ENCODE measurements at places on chromosomes 12 and 14.

- DNase-seq, result no peak
These were observed 637.0 kb upstream of the TBX3 start for GRCh38 chr12:115320967-115321366.

DNA sequence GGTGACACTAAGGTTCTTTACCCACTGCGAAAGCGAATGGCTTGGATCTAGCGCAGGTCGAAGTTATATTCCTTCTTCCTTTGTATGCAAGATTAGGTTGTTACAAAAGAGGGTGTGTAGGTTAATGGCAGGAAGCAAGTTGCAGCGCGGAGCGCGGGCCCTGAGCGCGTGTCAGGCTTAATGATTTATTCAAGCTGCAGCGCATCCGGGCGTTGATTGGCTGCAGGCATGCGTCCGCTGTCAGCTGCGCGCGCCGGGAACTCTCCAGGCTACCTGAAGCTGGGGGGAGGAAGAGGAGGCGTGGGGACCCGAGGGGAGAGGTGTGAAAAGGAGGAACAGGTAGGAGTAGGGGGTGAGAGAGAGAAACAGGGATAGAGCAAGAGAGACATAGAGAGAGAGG, 7.4 kb downstream of the ASCL1 start:
- no peak for DNase-seq

GRCh38 chr14:102215576-102216250, 76.0 kb downstream of the WDR20 start:
- no peak for DNase-seq

DNA sequence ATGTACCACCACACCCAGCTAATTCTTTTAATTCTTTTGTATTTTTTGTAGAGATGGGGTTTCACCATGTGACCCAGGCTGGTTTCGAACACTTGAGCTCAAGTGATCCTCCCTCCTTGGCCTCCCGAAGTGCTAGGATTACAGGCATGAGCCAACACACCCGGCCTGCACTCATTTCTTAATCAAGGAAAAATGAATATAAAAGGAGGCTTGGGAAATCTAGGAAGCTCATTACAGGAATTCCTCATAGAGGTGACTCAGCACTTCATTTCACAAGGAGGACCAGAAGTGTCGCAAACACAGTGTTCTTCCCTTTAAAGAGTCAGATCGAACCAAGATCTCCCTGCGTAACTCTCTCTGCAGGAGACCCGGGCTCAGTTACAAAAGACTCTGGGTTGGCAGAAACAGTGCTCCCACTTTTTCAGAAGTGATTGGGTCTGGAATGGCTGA, 30.3 kb downstream of the NFKBIA start:
- no peak for DNase-seq

GRCh38 chr12:88805692-88806091, 225.4 kb upstream of the KITLG start:
- DNase-seq, result no peak

- DNase-seq, result no peak
These were observed 1082.4 kb downstream of the TMTC2 start for GRCh38 chr12:83769151-83769550.

DNA sequence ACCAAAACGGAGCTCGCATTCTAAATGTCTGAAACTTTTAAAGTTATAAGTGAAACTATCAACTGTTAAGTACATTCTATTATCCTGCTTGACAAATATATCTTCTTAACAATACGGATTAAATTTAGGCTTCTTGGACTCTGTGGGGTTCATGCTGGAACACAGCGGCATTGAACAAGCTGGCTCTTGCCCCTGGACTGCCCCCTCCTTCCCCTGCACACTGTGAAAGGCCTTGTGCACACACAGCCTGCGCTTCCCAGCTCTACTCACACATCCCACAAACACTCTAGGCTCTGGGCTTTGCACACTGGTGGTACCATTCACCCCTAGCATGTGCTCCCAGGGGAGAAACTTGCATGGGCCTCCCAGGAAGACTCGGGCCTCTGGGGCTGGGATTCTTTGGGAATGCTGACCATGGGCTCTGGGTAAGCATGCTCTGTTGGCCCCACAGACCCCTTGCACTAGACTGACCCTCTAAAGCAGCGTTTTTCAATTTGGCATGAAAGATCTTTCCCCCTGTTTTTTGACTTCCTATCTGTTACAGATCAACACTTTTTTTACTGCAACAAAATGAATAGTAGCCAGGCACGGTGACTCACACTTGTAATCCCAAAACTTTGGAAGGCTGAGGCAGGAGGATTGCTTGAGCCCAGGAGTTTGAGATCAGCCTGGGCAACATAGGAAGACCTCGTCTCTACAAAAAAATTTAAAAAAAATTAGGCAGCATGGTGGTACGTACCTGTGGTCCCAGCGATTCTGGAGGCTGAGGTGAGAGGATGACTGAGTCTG, 96.2 kb upstream of the CPM start:
- DNase-seq, result no peak

GRCh38 chr12:65808580-65808979, 15.7 kb upstream of the HMGA2 start:
- DNase-seq, result no peak

- no peak for DNase-seq
These were observed 138.6 kb upstream of the VRK1 start for GRCh38 chr14:96658611-96659010.

DNA sequence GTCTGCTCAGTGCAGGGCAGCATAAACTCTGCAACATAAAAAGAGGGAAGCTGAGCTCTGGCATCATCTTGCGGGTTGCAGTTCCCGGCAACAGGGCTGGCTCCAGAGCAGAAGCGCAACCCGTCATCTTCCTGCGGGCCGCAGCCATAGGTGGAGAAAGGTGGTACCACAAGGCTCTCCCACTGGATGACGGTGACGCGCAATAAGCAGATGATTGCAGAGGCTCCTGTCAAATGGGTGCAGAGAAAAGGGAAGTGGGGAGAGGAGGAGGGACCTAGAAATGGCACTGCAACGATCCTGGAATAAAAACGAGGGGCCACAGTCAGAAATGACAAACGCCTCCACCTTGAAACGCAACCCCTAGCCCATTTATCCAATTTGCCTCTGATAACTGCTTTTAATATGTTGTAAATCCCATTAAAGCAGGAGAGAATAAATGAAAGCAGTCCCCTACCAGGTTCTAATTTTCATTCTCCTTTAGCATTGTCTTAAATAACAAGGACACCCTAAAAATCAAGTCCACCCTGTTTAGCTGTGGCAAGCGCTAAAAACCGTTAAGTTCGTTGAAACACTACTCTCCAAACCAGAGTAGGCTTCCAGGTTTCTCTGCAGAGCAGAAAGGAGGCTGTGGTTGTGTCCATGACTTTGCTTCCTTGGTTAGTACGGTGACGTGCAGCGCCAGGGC, 30.9 kb upstream of the TUBA1C start:
- DNase-seq, result no peak

- DNase-seq, result no peak
These were observed 12.2 kb downstream of the GTF2H3 start for GRCh38 chr12:123645878-123646277.

DNA sequence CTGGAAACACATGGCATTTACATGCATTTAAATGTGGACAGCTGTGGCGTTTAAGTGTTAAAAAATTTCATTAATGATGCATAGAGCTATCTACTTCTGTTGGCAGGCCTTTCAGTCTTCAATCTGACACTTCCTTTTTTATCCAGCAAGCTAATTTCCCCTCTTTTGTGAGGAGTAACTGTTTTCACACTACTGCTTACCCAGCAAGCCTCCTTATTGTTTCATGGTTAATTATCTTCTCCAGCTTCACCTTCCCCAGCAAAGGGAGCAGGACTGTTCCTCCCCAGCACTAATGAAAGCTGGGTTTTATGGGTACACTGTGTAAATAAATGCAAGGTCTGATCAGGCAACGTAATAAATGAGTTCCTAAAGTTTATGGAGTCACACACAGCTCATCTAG, 129.4 kb upstream of the NPAS3 start:
- no peak for DNase-seq

DNA sequence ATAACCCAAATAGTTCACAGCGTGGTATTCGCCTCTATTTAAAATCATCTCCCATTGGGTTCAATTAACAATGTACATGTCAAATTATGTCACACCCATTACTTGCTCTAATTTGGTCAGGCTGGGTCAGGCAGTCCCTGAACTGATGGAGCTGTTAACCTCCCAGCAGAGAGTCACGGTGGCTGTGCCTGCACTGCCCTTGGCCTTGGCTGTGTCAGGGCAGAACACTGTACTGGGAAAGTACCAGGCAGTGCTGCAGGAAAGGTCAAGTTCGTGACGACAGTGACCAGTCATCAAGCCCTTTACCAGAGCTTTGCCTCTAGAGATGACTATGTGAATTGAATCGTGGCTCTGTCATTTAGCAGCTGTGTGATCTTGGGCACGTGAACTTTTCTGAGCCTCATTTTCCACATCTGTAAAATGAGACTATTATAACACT, 100.0 kb downstream of the ARF6 start:
- no peak for DNase-seq

DNA sequence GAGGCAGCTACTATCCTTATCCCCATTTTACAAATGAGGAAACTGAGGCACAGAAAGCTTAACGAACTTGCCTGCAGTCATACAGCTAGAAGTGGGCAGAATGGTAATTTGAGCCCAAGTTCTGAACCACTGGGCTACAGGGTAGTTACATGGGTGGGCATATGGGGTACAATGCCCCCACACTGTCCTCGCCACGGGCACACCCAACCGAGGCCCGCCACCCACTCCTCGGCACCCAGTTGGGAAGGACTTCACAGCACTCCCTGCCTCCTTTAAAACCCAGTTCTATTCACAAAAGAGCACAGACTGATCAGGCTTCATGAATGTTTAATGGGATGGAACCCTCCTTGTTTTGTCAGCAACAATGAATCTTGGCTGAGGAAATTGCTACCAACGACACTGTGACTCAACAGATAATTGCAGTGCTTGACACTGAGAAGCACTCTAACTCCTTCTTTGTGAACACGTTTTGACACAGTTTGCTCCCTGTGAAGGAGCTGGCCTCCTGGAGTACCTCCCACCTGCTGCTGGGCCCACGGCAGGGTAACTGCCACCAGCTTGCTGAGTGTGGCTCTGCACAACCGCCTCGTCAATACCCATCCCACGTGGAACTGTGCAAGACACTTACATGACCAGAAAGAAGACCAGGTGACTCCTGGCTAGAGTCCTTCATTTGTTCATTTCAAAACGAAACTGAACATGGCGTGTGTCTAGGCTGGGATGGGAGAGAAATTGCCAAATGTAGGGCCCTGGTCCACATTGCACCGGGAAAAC, 63.5 kb downstream of the CLMN start:
- DNase-seq, result no peak

GRCh38 chr12:40734276-40734675, 42.0 kb downstream of the CNTN1 start:
- no peak for DNase-seq

DNA sequence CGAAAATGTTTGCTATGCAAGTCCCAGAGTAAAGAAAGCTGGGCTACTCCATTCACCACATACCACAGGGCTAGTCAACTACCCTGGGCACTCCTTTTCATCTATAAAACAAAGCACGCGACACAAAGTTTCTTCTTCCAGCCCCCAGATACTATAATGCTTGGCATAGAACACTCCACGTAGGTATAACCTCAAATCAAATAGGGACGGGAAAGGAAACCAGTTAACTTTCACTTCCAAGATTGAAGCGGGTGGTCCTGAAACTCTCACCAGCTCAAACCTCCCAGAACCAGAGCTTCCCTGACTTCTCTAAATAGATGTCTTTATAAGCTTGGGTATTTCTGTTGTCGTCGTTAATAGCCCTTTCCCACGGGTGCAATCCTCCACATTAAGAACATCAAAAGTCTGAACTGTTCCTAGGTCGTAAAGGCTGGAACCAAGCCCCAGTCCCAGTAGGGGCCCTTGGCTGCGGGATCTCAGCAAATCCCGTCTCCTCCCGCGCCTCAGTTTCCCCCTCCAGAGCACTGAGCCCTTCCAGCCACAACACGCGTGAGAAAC, 647 bp downstream of the LGMN start:
- DNase-seq, result no peak

DNA sequence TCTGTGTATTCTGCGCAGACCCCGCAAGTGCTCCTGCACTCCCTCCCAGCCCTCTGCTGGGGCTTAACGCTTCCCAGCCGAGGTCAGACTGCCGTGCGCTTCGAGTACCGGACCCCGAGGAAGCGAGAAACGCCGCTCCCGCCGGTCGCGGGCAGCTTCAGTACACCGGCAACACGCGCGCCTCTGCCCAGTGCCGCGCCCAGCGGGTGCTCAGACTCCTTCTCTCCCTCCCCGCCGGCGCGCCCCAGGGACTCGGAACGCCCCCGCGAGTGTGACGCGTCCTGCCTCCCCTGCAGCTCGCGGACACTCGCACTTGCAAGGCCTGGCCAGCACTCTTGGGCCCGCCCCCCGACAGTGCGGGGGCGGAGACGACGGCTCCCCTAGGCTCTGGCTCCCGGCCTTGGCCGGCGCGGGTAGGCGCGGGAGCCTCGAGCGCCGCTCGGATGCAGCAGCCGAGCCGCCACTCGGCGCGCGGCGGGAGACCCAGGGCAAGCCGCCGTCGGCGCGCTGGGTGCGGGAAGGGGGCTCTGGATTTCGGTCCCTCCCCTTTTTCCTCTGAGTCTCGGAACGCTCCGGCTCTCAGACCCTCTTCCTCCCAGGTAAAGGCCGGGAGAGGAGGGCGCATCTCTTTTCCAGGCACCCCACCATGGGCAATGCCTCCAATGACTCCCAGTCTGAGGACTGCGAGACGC, at the start of gene PTGER2:
TSS of gene PTGER2 (plus strand) at position 410 of the 692 bp plus-strand sequence. CDS start at position 647, 237 bp downstream.
- DNase-seq, result peak; percentile 89

- no peak for DNase-seq
These were observed 43.2 kb downstream of the CALM1 start for GRCh38 chr14:90440021-90440451.

DNA sequence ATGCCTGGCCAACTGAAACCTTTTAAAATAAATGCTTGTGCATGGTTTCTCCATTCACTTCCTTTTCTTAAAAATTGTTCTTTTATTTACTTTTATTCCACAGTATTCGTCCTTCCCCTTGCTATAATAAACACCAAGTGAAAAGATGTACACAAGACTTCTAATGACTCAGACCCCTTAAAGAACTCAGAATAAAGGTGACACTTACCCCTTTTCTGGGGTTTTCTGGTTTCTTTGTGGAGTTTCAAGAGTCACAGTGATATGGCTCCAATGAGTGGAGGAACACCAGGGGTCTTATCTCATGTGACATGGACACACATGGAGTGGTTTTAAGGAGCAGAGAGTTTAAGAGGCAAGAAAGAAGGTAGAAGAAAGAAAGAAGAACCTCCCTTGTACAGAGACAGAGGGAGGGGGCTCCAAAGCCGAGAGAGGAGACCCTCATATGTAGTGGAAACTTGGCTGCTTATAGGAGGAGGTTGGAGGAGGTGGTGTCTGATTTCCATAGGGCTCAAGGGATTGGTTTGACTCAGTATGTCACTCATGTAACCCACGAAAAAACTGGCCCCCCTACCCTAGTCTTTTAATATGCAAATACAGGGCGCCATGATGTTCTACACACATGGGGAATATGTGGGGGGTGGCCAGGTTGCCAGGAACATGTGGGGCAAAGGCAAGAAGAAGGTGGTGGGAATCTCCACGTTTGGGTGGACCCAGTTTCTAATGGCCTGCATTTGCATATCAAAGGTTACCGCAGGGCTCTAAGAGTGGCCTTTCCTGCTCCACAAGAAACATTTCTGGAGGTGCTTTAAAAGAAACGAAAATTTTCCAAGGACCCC, 22.1 kb upstream of the CD69 start:
- no peak for DNase-seq

All from WERI-Rb-1 (cell line).